ENCODE measurements at places on chromosomes 3 and 15.

- no peak for DNase-seq
Observed at GRCh38 chr3:55294557-55294956, 192.5 kb downstream of the WNT5A start.

- DNase-seq, result no peak
Observed at GRCh38 chr3:71494212-71494611, 89.3 kb downstream of the FOXP1 start.

DNA sequence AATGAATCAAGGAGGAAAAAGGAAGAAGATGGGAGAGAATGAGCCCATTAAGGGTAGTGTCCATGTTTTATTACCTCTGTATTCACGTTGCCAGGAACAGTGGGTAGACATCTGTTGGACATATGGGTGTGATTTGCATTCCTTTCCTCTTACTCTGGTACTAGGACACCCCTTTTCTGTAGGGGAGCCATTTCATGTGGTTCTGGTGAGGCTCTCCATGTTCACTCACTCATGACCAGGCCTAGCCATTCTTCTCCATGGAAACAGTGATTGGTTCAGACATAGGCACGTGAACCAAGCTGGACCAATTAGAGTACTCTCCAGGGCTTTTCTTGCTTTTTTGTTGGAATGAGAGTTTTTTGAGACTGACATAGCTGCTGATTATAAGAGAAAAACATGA is 39.6 kb upstream of the PDCD6IP start:
- DNase-seq, result no peak

DNA sequence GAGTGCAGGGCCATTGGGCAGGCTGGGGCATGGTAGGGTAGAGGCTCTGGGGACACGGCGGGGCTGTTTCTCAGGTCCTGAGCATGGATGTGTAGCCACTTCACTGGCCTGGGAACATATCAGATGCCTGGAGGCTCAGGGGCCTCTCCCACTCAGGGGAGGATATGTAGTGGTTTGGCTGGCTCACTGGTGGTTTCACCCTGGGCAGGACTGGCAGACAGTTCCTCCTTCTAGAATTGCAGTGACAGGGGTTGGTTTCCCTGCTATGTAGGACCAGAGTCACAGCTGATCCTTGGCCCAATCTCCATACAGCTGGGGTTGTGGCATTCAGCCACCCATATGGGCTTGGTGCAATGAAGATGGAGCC is 4.8 kb upstream of the ARHGAP31 start:
- DNase-seq, result no peak

DNA sequence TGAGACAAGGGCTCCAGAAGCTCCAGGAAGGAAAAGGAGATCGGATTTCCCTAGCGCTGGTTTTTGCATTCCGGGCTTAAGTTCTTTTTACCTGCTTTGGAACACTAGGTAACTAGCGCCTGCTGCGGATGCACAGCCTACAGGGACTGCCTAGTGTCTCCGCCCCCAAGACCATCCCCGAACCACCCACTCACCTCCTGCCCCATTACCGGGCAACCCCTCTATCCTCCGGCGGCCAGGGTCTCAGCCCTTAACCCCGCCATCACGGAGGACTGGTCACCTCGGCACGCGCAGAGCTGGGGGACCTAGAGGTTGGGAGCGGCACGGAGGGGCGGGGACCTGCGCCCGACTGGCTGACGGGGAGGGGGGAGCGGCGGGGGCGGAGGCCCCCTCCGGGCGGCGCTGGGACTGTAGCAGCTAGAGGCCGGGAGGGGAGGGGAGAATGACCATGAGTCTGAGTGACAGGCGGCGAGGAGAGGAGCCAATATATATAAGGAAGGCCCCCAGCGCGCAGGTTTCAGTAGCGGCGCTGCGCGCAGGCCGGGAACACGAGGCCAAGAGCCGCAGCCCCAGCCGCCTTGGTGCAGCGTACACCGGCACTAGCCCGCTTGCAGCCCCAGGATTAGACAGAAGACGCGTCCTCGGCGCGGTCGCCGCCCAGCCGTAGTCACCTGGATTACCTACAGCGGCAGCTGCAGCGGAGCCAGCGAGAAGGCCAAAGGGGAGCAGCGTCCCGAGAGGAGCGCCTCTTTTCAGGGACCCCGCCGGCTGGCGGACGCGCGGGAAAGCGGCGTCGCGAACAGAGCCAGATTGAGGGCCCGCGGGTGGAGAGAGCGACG is at the start of gene DLL4:
Gene DLL4, plus strand, starts transcription at position 520 of the 839 bp plus-strand sequence. CDS start 329 bp downstream, outside the sequence.
- DNase-seq, result peak; percentile 94

- no peak for DNase-seq
Observed at GRCh38 chr3:35723480-35724097, 84.3 kb downstream of the ARPP21 start.

GRCh38 chr15:69224383-69224782 is 63.9 kb downstream of the GLCE start:
- DNase-seq, result no peak

- DNase-seq, result no peak
Observed at GRCh38 chr3:117499189-117499870, 789.8 kb downstream of the TUSC7 start.

- no peak for DNase-seq
Observed at GRCh38 chr3:34995796-34996430, 643.4 kb upstream of the ARPP21 start.

- no peak for DNase-seq
Observed at GRCh38 chr15:77682564-77682963, 49.9 kb upstream of the LINGO1 start.

- DNase-seq, result no peak
Observed at GRCh38 chr3:41169023-41169422, 30.3 kb upstream of the CTNNB1 start.

DNA sequence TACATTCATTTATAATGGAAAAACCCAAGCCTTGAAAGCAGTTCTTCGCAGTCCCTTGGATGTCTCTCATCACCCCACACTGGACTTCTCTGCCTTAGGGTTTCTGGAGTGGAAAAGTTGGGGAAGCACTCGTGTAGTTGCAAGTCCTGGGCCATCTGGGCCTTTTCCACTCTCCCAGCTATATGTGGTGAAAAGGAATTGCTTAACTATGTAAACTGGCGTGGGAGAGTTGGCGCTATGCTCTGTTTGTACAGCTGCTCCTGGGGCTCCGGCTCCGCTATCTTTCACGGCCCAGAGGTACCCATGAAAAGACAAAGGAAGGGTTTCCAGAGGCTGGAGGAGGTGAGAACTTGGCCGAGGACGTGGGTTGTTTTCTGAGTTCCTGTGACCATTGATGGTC is 81.1 kb upstream of the MYZAP start:
- DNase-seq, result no peak

DNA sequence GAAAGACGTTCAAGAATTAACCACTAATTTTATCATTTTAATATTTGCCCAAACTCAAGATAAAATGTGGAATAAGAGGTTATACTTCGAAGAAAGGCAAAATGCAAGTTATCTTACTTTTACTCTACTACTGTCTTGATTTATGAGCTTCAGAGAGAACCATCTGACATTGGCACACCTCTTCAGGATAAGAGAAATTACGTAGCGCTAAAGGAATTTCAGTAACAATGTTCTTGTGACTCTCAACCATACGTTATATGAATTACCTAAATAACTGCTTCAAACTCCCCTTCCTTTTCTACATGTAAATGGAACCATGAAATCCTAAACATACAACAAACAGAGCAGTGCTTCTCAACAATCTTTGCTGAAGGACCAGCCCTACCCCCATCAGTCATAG is 96.8 kb downstream of the ZNF385D start:
- no peak for DNase-seq

- DNase-seq, result no peak
Observed at GRCh38 chr3:172984914-172985313, 156.1 kb downstream of the SPATA16 start.

DNA sequence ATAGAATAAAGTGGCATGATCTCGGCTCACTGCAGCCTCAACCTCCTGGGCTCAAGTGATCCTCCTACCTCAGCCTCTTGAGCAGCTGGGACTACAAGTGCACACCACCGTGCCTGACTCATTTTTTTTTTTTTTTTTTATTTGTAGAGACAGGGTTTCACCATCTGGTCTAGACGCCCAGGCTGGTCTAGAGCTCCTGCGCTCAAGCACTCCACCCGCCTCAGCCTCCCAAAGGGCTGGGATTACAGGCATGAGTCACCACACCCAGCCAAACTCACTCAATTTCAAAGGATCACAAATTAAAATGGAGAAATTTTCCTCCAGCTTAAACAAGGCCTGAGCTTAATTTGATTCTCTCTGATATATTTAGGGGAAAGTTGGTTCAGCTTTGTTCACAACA is 27.3 kb upstream of the NMB start:
- peak; percentile 26 for DNase-seq

DNA sequence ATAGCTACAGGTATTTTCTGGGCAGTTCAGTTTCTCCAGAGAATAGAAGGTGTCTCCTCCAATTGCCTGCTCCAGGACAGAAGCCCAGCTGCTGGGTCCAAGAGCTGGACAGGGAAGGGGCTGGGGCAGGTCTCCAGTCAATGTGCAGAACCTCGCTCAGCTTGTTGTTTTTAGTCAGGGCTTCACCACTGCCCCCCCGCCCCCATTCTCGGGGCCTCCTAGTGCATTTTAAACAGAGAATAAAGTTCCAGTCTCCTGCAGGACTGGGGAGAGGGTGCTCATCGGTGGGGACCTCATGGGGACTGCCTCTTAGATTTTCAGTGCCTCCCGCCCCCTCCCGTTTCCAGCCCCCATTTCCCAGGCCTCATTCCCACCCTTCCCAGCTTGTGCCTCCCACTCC is 216.6 kb downstream of the XXYLT1 start:
- DNase-seq, result no peak

DNA sequence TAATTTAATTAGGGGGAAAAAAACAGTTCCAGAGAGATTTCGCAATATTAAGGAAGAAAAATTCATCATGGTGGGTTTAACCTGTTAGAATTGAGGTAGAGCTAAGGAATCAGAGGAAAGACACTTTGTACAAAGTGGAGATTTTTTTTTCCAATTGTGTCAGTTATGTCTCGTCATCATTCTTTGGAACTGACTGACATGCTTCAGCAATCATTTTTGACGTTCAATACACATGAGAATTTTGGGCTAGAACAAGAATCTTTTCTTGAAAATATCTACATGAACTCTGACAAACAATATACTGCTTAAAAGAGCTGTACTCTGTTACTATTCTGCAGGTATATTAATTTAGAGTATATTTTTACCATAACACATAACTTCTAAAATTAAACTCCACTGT is 878.6 kb downstream of the CADM2 start:
- no peak for DNase-seq

DNA sequence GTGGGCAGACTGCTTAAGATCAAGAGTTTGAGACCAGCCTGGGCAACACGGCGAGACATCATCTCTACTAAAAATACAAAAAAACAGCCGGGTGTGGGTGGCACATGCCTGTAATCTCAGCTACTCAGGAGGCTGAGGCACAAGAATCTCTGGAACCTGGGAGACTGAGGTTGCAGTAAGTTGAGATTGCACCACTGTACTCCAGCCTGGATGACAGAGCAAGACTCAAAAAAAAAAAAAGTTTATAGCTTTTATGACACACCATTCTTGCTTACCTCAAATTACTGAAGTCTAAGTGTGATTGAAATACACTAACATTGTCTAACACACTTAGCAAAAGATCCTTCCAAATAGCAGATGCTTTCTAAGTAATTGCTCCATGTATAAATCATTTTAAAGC is 207.6 kb downstream of the STAG1 start:
- no peak for DNase-seq

GRCh38 chr3:194025951-194026350 is 110.0 kb upstream of the HES1 start:
- DNase-seq, result no peak

DNA sequence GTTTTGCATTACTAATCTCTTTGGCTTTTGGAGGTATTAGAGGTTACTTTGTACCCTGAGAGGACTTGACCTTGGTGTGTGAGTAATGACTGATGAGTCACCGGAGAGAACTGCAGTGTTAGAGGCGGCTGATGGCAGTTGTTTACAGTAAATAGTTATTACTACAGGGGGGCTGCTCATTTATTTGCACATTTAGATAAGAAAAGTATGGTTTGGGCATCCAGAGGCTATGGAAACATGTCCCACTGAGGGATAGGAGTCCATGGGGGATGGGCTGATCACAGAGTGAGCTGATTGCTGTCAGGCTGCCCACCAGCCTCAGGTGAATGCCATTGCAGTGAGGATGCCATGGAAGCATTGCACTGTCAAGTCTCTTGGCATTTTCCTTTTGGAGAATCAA is 17.3 kb upstream of the STAC start:
- DNase-seq, result no peak

- peak; percentile 49 for DNase-seq
Observed at GRCh38 chr3:102095383-102095782, 246.1 kb downstream of the NFKBIZ start.

DNA sequence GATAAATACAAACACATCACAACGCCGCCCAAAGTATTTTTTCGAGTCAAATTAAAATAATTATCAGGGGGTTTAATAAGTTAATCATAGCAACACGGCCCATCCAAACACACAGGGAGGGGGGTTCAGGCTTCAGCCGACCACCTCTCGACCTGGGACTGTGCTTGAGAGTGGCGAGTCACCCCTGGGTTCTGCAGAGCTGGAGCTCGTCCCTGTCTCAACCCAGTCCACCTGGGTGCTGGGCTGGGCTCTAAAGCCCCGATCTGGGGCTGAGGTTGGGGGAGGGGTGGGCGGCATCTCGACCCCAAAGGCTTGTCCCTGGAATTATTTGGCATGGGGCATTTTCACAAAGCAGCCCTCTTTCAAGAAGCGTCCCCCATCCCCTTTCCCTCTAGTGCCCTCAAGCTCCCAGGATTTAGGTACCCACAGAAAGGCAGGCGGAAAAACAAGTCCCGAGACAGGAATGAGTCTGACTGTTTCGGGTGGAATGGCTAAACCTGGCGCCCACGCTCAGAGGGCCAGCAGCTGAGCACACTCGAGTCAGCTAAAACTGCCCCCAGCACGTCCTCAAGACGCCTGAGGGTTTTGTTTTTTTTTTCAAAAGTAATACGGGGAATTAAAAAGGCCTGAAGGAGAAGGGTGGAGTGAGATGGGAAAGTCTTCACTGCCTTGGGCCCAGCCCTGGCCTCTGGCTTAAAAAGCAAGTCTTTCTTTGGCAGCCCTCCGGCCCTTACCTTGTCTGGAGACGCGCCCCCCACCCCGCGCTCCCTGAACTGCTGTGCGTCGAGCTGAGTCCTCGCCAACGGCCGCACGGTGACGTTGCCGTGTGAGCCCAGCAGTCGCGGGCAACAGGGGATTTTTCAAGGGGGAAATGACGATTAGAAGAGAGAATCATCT is 32.5 kb downstream of the NR2F2 start:
- DNase-seq, result no peak

- no peak for DNase-seq
Observed at GRCh38 chr3:155863072-155863784, 7.2 kb upstream of the GMPS start.

DNA sequence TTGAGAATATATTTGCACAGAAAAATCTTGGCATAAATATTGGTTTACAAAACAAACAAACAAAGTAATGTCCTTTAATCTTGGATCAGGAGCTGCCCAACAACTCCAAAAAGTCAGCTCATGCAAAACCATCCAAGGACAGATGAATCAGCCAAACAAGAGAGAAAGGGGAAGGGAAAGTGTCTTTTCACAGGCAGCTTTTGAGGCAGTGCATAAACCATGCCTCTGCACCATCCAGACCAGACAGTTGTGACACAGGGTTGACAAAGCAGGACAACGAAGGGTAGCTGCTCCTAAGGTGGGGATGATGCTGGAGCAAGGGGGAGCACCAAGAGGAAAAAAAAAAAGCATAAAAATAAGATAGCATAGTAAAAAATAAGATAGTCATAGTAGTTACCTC is 8.7 kb downstream of the CD86 start:
- no peak for DNase-seq

- no peak for DNase-seq
Observed at GRCh38 chr15:66634540-66634939, 67.5 kb upstream of the SMAD6 start.

GRCh38 chr3:77686560-77686959 is 646.7 kb downstream of the ROBO2 start:
- DNase-seq, result no peak
